Bone marrow (tissue), 2 donors: ENCODE measurements at places on chromosomes 3 and 15.

DNA sequence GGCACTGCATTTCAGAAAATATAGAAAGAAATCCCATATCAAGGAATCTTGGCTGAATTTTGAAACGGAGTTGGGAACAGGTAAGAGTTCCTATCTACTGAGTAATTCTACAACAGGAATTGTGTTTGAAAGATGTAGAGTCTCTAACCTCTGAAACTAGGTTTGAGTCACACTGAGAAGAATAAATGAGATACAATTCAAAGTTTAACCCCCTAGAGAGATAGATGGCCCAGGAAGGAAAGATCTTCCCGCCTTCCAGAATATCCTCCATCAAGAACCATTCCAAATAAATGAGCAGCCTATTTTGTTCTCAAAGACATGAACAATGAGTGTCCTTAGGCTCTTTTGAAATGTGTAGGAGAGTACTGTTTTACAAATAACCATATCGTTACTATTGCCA, 2.9 kb upstream of the ANP32A start:
- no peak for DNase-seq

GRCh38 chr15:57592836-57593420, 1.2 kb downstream of the MYZAP start:
- no peak for DNase-seq

- DNase-seq, result no peak
These were observed 59.0 kb upstream of the GSK3B start for GRCh38 chr3:120153294-120153693.

GRCh38 chr3:71591101-71591500, 7.6 kb upstream of the FOXP1 start:
- no peak for DNase-seq

DNA sequence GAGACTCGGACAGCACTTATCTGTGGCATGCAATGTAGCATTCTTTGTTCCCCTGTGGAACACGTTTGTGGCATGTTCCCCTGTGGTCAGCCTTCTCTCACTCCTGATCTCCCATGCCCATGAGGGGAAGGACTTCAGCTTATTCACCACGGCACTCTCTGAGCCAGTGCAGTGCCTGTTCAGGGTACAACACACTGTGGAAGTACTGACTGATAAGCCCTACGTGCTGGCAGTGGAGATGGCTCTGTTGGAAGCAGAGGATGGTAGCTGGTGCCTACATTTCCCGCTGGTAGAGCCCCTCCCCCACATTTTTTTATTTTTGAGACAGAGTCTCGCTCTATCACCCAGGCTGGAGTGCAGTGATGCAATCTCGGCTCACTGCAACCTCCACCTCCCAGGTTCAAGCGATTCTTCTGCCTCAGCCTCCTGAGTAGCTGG, 43.5 kb upstream of the ETV5 start:
- DNase-seq, result no peak
